ENCODE measurements at places on chromosomes 3 and 15.

DNA sequence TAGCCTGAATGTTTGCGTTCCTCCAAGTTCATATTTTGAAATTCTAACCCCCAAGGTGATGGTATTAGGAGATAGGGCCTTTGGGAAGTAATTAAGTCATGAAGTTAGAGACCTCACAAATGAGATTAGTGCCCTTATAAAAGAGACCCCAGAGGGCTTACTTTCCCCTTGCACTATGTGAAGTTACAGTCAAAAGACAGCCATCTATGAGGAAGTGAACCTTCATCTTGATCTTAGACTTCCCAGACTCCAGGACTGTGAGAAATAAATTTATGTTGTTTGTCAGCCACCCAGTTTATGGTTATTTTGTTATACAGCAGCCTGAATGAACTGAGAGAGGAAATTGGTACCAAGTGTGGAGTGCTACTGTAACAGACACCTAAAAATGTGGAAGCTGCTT, 74.4 kb downstream of the DAPK2 start:
- DNase-seq: no peak

DNA sequence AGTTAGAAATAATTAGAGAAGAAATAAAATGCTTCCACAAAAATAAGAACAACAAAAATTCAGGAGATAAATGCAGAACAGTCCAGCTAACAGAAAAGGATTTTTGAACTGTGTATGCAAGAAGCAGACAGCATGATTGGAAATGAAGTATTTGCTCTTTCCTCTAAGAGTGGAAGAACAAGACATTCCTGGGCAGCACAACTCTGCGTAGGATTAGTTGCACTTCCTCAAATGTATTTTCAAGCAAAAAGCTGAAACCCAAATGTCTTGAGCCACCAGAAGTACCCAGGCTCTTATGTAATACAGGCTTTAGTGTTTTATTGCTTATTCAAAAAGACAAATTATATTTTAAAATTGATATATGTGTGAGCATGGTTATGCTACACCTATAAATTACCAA, 127.2 kb downstream of the ZBTB20 start:
- DNase-seq: no peak

DNA sequence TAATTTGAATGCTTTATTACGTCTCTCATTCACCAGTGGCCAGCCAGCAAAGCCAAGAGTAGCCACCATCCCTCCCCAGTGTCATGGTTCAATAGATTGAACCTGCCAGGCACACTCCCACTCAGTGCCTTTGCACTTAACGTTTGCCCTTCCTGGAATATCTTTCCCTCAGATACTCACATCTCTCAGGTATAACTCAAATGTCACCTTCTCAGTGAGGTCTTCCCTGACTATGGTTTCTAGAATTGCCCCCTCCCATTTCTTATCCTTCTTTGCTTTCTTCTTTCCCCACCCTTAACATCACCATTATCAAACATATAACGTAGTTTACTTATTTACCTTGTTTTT, 293.8 kb downstream of the LRTM1 start:
- DNase-seq: no peak

DNA sequence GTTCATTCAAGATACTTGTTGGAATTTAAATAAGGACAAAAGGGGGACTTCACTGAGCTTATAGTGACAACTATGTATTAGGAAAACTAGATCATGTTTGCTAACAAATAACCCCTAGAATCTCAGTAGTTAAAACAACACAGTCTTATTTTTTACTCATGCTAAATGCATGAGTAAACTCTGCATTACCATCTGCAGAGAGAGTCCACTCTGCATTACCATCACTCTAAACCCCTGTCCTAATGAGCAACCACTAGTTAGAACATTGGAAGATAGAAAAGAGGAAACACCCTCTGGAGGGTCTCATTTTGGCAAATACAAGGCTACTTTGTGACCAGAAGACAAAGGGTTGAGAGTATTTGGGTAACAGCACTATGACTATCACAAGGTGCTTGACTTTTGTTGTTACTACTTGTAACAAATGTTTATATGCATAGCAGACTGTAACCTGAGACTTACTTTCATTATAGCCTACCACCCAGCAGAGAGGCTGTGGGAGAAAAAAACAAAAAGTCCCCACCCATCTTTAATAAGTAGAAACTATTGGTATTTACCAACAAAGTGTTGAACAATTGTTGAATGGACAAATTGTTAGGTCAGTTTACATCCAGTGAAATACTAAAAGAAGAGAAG, 99.1 kb downstream of the OXSM start:
- no peak for DNase-seq

- no peak for DNase-seq
Measured at GRCh38 chr3:66004244-66004643, 34.5 kb downstream of the MAGI1 start.

- no peak for DNase-seq
Measured at GRCh38 chr3:178841011-178841410, 230.6 kb downstream of the ZMAT3 start.

DNA sequence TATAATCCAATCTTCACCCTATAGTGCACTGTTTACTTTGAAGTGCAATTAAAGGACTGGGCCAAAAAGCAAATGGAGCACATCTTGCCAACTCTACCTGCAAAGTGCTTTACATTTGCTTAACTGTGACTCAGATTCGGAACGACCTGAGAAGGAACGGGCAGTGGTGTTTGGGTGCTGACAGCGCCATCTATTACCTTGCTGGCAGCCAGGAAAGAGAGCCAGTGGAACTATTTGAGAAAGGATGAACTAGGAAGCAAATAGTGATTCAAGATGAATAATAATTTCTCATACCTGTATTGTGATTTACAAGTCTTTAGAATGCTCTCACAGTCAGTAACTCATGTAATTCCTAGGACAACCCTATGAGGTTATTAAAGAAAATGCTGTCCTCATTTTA, 312.9 kb downstream of the PDCD6IP start:
- DNase-seq: no peak

- DNase-seq: no peak
Measured at GRCh38 chr15:66586155-66586976, 20.6 kb upstream of the LCTL start.

GRCh38 chr3:13107661-13108060, 34.4 kb upstream of the IQSEC1 start:
- no peak for DNase-seq

DNA sequence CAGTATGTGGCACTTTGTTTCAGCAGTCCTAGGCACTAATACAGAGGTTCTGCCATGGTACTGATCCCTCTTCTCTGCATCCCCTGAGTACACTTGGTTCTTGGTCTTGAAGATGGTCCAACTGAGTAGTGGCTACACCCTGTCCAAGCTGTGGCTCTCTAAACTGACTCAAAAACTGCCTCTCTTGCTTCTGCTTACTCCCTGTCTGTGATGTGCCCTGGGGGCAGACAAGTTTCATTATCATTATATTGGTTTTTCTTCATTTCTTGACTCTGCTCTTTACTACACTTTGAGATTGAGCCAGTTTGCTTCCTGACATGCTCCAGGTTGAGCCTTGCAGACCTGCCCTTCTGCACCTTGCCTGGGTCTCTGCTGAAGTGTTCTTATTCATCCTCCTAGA, 18.9 kb upstream of the ST3GAL6 start:
- DNase-seq: no peak

DNA sequence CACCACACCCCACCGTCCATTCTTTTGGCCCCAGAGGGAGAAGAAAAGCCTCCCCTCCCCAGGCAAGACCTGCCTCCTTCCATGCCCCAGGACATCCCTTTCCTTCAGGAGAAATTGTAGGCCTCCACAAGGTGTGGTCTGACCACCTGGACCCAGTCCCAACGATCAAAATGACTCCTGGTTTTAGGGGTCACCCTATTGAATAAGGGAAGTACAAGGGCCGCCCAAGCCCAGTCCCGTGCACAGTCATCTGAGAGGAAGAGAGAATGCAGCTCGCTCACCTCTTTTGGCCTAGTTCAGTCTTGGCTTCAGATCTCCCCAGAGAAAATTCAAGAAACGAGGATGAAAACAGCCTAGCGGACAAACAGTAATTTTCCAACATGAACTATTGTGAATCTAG, 249.1 kb downstream of the UACA start:
- DNase-seq: no peak

Data from progenitor cell of endocrine pancreas (in vitro differentiated cells).